Left renal pelvis (tissue), 4 donors: ENCODE measurements at places on chromosomes 13 and 19. TPM values are rescaled to one million over a fixed set of nuclear protein-coding genes. Genes with fewer than 3 reads are reported as not detected.

GRCh38 chr13:66402066-66402465 lies 828.1 kb downstream of the PCDH9 start:
- DNase-seq, result no peak

DNA sequence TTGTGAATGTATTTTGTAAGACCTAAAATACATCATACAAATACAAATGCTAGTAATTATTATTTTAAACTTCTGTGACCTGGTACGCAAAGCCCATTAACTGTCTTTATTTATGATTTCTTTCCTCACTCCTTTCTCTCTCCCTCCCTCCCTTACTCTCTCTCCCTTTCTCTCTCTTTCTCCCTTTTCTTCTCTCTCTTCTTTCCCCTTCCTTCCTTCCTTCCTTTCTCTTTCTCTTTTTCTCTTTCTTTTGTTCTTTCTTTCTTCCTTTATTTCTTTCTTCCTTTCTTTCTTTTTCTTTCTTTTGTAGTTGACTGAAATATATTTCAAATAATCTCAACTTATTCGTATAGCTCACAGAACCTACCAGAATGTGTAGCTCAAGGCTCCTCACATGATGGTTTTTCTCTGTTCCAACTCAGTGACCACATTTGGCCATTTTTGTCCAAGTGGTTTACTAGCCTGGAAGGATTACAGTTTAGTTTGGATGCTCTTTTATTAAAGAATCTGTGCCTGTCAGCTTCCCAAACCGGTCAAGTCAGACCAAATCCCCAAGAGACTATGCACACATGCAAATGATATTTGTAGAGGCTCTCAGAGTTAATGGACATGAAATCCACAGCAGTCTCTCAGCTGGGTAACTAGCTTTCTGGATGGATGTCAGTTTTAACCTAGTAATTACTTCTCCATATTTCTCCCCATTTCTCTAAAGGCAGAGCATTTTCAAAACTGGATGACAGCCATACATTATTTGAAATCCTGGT lies 71.7 kb downstream of the POSTN start:
- DNase-seq, result no peak

- no peak for DNase-seq
Observed at GRCh38 chr13:49836516-49836915, 44.0 kb upstream of the KPNA3 start.

- no peak for DNase-seq
Observed at GRCh38 chr19:15812060-15812722, 3.3 kb downstream of the OR10H1 start.

- no peak for DNase-seq
Observed at GRCh38 chr13:20461481-20461859, 64.2 kb downstream of the CRYL1 start.

- DNase-seq, result no peak
Observed at GRCh38 chr13:98909016-98909415, 68.8 kb downstream of the DOCK9 start.

The ZNF382 gene
- polyA plus RNA-seq, result 6.0 TPM

The TMEM59L gene
- 22.5 TPM for polyA plus RNA-seq
